A673 (cell line): ENCODE measurements at places on chromosomes 5 and 9.

DNA sequence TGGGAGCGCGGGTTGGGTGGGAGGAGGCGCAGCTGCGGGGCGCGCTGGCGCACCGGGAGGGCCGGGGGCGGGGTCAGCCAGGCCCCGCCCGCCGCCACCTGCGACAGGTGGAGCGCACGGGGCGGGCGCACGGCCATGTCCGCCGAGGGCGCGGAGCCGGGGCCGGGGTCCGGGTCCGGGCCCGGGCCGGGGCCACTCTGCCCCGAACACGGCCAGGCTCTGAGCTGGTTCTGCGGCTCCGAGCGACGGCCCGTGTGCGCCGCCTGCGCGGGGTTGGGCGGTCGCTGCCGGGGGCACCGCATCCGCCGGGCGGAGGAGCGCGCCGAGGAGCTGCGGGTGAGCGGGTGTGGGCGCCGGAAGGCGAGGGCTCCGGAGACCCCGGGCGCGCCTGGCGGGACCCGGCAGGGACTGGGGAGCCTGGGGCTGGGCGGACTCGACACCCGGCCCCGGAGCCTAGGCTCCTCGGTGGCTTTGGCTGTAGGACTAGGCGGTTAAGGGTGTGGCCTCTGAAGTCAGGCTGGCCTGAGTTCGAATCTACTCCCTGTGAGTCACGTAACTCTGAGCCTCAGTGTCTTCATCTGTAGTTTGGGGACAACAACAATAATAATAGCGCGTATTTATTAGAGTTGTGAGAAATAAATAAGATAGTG is at the start of gene BSPRY:
Gene BSPRY (plus strand): TSS at position 97 of the 650 bp plus-strand sequence. CDS start 39 bp downstream, at position 136.
- no peak for DNase-seq

DNA sequence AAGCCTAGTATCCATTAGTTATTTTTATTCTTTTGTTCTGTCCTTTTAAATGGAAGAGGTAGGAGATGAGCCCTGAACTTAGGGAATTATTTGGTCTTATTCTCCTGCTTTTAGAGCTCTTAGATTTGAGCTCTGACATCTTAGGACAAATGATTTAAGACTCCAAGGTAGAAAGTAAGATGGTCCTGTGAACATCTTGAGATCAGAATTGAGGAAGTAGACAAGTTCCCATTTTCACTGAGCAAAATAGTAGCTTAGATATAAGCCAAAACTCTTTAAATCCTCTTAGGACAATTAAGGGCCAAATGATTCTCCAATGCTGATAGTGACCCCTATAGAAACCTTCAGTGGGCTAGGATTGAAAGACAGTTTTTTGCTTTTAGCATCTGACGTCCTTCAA is 53.0 kb upstream of the RUSC2 start:
- no peak for DNase-seq

- DNase-seq, result no peak
Measured at GRCh38 chr9:127417131-127418036, 6.8 kb upstream of the ZNF79 start.

- no peak for DNase-seq
Measured at GRCh38 chr9:69045821-69046220, 10.3 kb downstream of the FXN start.

DNA sequence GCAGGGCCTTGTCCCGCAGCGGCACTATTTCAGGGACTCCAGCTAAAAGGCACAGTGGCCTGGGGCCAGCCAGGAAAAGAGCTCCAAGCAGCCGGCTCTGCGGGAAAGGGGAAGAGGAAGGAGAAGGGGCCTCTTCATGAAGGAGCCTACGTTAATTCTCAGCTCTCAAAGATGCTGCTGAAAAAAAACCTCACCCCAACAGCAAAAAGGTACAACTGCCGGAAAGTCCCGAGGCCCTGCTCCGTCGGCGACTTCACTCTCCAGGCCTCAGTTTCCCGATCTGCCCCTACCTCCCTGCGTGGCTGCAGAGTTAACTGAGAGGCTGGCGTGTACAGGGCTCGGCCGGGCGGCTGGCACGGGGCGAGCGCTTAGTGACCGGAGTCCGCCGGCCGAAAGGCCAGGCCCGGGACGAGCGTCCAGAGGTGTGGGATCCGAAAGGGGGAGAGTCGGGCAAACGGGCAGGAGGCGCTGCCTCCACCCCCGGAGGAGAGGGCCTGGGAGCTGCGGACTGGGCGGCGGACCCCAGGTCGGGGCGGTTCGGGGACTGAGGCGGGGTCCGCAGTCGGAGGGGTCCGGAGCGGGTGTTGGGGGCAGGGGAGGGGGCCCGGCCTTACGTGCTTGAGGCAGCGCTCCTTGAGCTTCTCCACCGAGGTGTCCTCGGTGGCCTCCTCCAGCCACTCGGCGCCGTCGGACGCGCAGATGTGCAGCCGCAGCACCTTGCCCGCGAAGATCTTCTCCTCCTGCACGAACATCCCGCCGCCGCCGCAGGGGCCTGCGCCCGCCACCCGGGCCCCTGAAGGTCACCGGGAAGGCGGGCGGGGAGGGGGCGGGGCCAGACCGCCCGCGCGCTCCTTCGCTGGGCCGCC is 529 bp downstream of the UBAC1 start:
- DNase-seq, result no peak

- DNase-seq, result no peak
Measured at GRCh38 chr5:758698-759053, 25.9 kb downstream of the ZDHHC11B start.

GRCh38 chr5:80054682-80055081 is 19.5 kb downstream of the THBS4 start:
- DNase-seq, result no peak

DNA sequence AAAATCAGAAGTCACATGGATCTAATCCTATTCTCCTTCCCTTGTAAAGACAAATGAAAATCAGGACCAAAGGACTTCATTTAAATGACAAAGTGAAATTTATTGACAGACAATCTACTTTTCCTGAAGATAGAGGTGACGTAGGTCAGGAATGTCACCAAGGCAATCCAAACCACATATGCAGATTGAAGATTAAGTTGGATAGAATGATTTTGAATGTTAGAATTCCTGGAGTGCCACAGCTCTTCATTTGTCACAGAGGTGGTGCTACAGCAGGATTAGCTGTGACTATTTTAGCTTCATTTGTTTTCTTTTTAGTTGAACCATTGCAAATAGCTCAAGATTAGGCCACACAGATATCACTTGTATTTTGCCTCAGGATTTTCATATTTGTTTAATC is 736.0 kb upstream of the ARRDC3 start:
- DNase-seq, result no peak

DNA sequence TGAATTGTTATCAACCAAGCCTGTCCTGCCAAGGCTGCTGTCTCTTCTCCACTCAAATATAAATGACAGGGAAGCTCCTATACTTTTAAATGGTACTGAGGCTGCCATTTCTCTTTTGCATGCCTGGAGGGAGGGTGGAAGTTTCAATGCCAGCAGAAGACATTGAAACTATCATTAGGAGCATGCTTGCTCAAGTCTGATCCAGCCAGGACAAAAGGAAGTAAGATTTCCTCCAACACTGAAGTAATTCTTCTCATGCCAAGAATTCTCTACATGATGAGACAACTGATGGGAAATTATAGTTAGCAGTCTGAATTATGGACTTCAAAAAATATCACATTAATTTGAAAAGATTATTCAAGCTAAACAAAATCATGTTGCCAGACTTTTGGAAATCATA is 5.4 kb downstream of the SPINK6 start:
- no peak for DNase-seq

GRCh38 chr5:35919191-35919590 is 19.2 kb downstream of the CAPSL start:
- DNase-seq, result no peak

- peak; percentile 25 for DNase-seq
Measured at GRCh38 chr5:33261305-33261704, 179.5 kb upstream of the TARS1 start.

GRCh38 chr5:140317859-140318258 is 15.0 kb upstream of the PFDN1 start:
- no peak for DNase-seq

DNA sequence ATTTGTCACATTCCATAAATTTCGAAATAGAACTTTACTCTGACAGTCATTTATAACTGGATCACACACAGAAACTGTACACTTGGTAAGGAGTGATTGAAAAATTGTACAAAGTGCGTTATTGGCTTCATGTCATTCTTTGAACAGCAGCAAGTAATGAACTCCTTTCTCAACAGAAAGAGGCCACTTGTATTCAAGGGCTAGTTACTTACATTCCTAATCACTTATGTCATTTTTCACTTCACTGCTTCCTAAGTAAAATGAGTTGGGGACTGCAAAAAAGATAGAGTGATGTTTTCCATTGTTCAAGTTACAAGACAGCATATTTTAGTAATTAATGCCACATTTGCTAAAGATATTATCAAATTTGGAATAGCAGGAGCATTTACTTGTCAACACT is 893.2 kb downstream of the DTWD2 start:
- DNase-seq, result no peak

DNA sequence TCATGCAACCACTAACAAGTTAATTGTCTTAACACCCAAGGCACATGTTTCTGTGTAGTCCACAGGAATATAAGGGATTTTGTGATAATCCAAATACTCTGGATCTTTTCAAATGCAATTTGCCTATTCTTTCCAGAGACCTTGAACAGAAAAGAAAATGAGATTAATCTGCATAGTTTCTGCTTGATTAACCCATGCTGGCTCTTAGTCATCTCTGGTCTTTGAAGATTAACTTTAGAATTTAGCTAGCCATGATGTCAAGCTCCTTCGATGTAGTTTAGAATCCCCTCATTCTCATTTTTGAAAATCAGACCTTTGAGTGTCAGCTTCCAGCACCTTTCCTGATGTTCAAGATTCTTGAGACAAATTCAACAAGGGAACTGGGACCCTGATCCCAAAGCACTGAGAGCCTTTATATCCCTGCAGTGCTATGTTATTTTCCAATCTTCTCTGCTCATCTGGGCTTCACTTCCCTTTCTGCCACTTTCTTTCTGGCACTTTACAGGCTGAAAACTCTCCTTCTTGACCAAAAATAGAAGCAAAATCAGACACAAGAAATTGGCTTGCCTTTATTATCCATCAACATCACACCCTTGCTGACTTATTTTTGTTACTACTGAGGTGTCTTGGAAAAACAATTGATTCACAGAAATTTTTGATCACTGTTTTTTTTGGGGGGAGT is 155.5 kb downstream of the PALM2AKAP2 start:
- no peak for DNase-seq

DNA sequence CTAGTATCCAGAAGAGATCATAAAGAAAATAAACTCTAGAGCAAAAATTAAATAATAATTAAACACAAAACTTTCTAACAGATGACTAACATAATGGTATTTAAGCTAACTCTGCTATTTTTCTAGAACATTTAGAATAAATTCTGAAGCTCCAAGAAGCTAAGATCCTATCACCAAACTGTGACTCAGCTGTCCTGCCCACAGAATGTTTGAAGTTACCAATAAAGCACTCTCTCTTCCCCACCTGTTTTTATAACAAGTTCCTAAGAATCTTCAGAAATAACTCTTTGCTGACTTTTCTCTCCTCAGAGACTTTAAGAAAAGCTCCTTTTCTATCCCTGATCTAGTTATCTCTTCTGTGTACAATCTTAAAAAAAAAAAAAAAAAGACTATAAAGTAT is 6.0 kb upstream of the EFNA5 start:
- no peak for DNase-seq

GRCh38 chr5:16521521-16522483 is 56.2 kb upstream of the ZNF622 start:
- no peak for DNase-seq

GRCh38 chr5:134845335-134845851 is 375 bp upstream of the C5orf24 start:
- no peak for DNase-seq

- DNase-seq, result no peak
Measured at GRCh38 chr9:84894859-84895258, 225.3 kb downstream of the NTRK2 start.

DNA sequence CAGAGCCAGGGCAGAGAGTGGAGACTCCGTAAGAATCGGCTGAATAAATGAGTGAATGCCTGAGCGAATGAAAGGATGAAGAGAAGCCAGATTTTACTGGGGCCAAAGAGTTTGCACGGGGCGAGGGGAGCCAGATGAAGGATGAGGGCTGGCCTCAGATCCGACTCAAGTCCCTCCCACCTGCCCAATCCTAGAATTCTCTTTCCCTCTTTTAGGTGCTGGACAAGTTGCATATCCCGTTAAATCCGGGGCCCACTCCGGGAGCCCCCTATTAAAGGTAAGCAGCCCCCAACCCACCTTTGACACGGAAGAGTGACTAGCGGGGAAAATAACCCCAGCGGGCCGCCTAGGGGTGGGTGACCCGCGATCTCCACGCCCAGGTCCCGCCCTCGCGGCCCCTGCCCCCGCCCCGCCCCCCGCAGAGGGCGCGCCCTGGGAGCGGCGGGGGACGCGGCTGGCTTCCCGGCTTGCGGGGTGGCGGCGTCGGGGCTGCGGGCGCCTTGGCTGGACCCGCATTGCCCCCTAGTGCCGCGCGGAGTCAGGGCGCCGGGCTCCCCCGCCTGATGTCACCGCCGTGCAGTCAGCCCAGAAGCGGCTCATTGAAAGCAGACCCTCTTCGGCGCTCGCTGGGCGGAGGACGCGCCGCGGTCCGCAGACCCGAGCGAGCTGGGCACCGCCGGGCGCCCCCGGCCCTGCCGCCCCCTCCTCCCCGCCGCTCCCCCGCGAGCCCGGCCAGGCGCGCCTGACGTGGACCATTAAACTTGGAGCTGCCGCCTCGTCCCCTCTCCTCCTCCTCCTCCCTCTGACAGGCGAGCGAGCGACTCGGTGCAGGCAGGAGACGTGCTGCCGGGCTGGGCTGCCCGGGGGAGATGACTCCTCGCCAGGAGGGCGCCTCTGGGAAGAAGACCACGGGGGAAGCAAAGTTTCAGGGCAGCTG is at the start of gene ADRA1B:
Gene ADRA1B (plus strand): TSS at position 579 of the 937 bp plus-strand sequence. CDS start 424 bp downstream, outside the sequence.
- DNase-seq, result peak; percentile 37

- peak; percentile 19 for DNase-seq
Measured at GRCh38 chr5:38384396-38384795, 126.0 kb downstream of the EGFLAM start.

- DNase-seq, result no peak
Measured at GRCh38 chr9:4124266-4124665, 175.6 kb downstream of the GLIS3 start.

- DNase-seq, result no peak
Measured at GRCh38 chr9:7546261-7546660, 253.3 kb downstream of the DMAC1 start.

- DNase-seq, result no peak
Measured at GRCh38 chr9:101650142-101650541, 55.4 kb upstream of the PPP3R2 start.

- DNase-seq, result no peak
Measured at GRCh38 chr5:537621-538071, 13.4 kb upstream of the SLC9A3 start.

DNA sequence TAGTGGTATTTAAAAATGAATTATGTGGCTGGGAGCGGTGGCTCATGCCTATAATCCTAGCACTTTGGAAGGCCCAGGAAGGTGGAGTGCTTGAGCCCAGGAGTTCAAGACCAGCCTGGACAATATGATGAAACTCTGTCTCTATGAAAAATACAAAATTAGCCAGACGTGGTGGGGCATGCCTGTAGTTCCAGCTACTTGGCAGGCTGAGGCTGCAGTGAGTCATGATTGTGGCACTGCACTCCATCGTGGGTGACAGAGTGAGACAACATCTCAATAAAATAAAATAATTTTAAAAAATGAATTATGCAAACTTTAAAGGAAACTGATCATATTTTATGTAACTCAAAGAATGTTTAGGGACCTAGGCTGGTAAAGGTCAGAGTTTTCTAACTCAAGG is 310.8 kb upstream of the DMRT1 start:
- no peak for DNase-seq
